ENCODE measurements at places on chromosomes 4 and X.

DNA sequence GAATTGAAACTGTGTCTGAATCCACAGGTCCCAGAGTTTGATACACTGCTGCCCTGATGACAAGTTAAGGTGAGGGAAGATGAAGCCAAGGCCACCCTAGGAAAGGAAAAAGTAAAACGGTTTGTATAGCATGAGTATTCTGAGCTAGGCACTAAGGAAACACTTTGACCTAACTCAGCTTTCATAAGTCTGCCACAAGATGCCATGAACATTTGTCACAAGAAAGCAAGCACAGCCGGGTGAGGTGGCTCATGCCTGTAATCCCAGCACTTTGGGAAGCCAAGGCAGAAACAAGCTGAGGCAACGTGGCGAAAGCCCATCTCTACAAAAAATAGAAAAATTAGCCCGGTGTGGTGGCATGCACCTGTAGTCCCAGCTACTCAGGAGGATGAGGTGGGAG is 34.2 kb downstream of the ELOVL6 start:
- DNase-seq: peak; percentile 64

GRCh38 chr4:112944006-112944405 is 105.4 kb upstream of the ANK2 start:
- DNase-seq: no peak

GRCh38 chrX:11619441-11619840 is 46.3 kb downstream of the ARHGAP6 start:
- peak; percentile 57 for DNase-seq

GRCh38 chr4:21790438-21791029 is 158.0 kb downstream of the KCNIP4 start:
- peak; percentile 48 for DNase-seq

GRCh38 chr4:73753215-73753614 is 12.8 kb downstream of the CXCL8 start:
- DNase-seq: no peak

DNA sequence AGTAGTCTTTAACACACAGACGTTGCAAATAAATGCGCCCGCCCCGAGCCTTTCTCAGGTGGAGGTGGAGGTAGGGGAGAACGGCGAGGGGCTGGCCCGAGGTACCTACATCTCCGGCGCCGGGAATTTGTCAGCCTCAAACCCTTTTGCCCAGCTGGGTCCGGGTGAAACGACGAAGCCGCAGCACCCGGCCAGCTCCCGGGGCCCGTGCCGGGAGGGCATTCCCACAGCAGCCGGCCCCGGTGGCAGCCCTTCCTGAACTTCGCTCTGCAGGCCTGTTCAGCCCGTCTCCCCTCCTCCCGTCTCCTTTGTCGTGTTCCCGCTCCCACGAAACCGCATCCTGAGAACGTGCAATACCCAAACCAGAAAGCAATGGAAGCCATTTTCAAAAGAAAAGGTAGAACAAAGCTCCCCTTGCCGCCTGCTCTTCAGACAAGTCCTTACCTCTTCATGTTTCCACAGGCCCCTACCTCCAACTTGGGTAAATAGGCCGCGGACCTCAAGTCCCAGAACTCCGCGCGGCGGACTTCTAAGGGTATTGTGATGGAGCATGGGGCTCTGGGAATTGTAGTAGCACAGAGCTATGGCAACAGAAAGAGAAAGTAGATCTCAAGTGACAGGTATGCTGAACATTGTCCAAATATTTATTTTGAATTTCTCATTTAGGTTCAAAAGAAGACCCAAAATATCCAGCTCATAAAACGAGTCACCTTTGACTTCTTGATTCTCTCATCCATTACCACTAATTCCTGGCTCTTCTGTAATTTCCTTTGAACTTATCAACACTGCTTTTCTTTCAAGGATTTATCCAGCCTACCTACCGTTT is at the start of gene RBM41:
TSS of gene RBM41 (minus strand) at position 501 of the 826 bp plus-strand sequence. CDS start at position 452, 49 bp downstream.
- peak; percentile 75 for DNase-seq

- DNase-seq: no peak
These were observed 98.3 kb downstream of the HMX1 start for GRCh38 chr4:8773124-8773931.

DNA sequence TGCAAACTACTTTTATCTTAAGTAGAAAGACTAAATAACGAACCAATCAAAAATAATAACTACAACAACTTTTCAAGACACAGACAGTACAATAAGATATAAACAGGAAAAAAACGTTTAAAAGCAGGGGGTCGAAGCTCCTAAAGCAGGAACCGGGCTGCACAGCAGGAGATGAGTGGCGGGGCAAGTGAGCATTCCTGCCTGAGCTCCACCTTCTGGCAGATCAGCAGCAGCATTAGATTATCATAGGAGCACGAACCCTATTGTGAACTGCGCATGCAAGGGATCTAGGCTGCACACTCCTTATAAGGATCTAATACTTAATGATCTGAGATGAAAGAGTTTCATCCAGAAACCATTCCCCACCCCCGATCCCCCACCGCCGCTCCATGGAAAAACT is 146.2 kb downstream of the TEX11 start:
- no peak for DNase-seq

GRCh38 chrX:15056044-15056443 is 182.8 kb downstream of the MOSPD2 start:
- no peak for DNase-seq

- no peak for DNase-seq
These were observed 30.5 kb upstream of the RBPJ start for GRCh38 chr4:26290321-26290720.

GRCh38 chrX:26822448-26822847 is 606.5 kb downstream of the MAGEB5 start:
- no peak for DNase-seq

GRCh38 chr4:152246659-152247058 is 289.2 kb downstream of the FBXW7 start:
- DNase-seq: no peak

- DNase-seq: no peak
These were observed 7.8 kb upstream of the GPR82 start for GRCh38 chrX:41716222-41716621.

DNA sequence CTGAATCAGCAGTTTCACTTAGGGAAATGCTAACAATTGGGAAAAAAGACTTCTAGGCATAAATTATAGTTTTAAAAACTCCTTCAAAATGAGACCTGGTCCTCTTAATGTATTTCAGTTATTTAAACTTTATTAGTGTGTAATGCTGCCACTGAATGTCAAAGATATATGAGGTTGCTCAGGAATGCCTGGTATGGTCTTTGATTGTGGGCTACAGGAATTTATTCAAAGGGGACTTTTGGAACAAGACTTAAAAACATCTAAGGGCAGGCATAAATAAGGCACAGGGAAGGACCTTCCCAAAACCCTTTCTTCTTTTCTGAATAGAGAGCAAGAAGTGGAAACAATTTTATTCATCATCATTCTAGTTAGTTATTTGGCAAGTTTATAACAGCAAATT is 439.1 kb downstream of the TLL1 start:
- peak; percentile 49 for DNase-seq

All from fibroblast of skin of right quadriceps (primary cell).